ENCODE measurements at places on chromosomes 4 and X.

DNA sequence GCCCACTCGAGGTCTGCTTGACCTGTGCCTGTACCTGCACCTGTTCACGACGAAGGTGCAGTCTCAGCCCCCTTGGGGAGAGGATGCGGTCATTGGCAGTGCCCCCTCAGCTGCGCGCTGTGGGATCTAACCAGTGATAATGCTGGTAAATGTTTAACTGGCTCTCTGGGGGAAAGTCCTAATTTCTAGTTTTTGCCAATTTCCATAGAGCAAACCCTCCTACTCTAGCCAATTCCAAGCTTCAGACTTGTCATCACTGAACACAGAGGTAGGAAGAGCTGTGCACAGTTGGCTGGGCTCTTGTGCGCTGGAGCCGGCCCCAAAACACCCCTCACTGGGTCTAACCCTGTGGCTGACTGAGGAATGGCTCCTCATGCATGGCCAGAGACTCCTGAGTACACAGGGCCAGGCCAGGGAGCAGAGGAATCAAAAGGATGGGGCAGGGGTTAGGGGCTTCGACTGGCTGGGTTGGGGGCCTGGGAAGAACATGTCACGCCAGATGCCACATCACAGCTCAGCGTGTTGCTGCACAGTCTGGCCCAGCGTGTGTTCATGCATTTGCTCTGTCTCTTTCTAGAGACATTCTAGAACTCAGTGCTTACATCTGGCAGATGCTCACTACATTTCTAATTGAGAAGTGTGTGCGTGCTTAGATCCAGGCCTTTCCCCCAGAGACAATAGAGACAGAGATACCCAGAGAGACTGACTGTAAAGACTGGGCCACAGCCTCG lies 270.8 kb downstream of the BCOR start:
- DNase-seq = no peak

DNA sequence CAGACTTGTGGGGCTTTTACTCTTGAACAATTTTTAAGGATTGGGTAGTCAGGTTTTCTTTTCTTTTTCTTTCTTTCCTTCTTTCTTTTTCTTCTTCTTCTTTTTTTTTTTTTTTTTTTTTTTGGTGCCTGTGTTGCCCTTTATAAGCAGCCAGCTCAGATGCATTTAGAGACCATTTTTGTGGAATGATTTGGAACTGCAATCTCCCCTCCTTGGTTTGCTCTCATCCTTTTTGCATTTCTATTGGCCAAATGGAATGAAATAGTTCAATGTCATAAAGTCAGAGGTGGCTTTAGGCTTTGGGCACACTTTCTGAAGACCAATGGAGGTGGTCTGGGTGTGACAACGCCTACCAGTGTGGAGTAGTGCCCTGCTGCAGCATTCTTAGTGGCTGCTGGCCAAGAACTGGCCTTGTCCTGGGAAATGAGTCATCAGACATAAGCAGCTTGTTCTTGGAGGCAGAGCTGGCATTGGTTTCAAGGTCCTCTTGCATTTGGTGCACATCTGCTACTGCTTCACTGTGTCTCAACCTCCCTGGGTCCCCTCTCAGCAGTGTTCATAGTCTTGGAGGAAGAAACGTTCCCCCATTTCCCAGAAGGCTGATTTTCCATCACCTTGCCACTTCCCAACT lies 84.5 kb downstream of the CT47B1 start:
- DNase-seq = no peak

- peak; percentile 43 for DNase-seq
Measured at GRCh38 chrX:1657367-1658070, 42.7 kb downstream of the ASMT start.

- no peak for DNase-seq
Measured at GRCh38 chr4:184103527-184104264, 114.0 kb downstream of the ENPP6 start.

- DNase-seq = no peak
Measured at GRCh38 chrX:41600291-41600690, 88.5 kb upstream of the GPR34 start.

DNA sequence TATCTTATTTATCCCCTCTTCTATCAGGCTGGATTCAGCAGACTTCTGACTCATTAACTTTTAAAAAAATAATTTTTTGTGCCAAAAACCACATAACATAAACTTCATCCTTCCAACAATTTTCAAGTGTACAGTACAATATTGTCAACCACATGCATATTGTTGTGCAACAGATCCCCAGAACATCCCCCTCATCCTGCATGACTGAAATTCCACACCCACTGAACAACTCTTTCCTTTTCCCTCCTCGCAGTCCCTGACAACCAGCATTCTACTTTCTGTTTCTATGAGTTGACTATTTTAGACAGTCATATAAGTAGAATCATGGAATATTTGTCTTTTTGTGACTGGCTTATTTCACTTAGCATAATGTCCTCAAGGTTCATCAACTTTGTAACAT lies 2.2 kb upstream of the MID2 start:
- no peak for DNase-seq

DNA sequence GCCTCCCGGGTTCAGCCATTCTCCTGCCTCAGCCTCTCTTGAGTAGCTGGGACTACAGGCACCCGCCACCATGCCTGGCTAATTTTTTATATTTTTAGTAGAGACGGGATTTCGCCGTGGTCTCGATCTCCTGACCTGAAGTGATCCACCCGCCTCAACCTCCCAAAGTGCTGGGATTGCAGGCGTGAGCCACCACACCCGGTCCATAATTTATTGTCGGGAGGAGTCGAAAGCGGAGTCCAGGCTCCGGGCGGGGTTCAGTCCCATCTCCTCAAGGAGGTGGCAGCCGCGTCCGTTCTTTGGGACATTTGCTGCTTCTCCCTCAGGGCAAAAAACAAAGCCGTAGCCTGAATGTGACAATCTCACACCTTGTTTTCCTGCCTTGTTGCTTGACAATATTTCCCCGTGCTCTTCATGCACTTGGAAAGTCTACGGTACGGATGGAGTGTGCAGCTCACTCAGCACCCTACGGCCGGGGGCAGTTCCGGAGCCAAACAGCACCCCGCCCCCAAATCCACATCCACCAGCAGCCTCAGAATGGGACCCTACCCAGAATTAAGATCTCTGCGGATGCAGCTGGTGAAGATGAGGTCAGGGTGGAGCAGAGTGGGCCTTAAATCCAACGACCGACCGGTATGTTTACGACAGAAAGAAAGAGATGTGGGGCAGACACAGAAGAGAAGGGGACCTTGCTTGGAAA lies 9.6 kb downstream of the GTPBP6 start:
- DNase-seq = no peak

- no peak for DNase-seq
Measured at GRCh38 chrX:53288189-53288588, 6.8 kb upstream of the IQSEC2 start.

GRCh38 chr4:102616636-102617035 lies 115.5 kb downstream of the NFKB1 start:
- DNase-seq = no peak

Measured in stimulated activated CD8-positive, alpha-beta memory T cell treated with anti-CD3 and anti-CD28 coated beads, Interleukin-15, amount 100 ng/mL, for 4 hours (primary cell).